Endodermal cell (in vitro differentiated cells): ENCODE measurements at places on chromosomes 2 and 18.

DNA sequence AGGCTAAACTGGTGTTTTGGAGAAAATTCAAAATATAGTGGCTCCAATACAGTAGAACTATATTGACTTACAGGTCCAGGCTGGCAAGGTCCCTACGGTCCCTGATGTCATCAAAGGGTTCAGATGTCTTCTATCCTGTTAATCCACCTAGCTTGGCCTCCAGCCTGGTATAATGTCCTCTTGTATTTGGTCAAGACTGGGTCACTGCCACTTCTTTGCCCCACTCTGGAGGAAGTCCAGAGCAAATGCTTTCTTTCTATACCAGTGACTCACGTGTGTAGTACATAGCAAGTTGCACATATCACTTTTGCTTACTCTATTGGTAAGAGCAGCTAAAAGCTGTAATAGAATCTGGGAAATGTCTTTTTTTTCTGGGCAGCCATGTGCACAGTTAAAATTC is 80.8 kb downstream of the LCLAT1 start:
- no peaks in the 10 kb centered on the region for H3K27me3 ChIP-seq
- no peak overlapping the region for H3K27ac ChIP-seq
- H3K36me3 ChIP-seq: peaks cover 15% of the 10 kb centered on the region
- no peaks in the 10 kb centered on the region for H3K4me1 ChIP-seq
- DNase-seq: no peak

DNA sequence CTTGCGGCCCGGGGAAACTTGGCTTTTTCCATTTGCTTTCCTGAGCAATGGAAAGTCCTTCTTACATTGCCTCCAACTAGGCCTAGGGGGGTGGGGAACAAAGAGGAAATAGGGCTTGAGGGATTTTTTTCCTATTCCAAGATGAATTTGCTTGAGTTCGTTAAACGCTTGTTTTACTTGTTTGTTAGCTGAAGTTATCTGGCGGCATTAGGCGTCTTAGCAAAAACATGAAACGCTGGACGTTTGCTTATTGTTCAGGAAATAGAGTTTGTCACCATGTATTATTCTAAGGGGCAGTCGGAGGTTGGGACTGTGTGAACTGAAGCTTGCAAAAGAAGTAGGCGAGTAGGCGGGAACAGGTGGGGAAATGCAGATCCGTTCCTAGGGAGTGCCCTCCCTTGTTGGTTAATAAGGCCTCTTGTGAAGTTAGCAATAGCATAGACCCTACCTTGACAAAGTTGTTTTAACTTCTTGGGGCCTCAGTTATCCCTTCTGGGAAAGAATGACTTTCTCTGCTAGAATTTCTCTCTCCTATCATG is 1.9 kb downstream of the CABLES1 start:
- no peaks in the 10 kb centered on the region for H3K36me3 ChIP-seq
- H3K27me3 ChIP-seq: peaks cover 18% of the 10 kb centered on the region
- H3K4me3 ChIP-seq: peak overlapping the region; percentile 85
- no peak for DNase-seq
- peaks cover 7% of the 10 kb centered on the region for H3K4me1 ChIP-seq
- H3K27ac ChIP-seq: no peak overlapping the region

GRCh38 chr2:107091163-107091864 is 205.3 kb upstream of the ST6GAL2 start:
- peak overlapping the region; percentile 9 for H3K4me3 ChIP-seq
- peak; percentile 54 for DNase-seq
- H3K4me1 ChIP-seq: peaks cover 15% of the 10 kb centered on the region
- no peak overlapping the region for H3K27ac ChIP-seq
- no peaks in the 10 kb centered on the region for H3K36me3 ChIP-seq
- no peaks in the 10 kb centered on the region for H3K27me3 ChIP-seq

DNA sequence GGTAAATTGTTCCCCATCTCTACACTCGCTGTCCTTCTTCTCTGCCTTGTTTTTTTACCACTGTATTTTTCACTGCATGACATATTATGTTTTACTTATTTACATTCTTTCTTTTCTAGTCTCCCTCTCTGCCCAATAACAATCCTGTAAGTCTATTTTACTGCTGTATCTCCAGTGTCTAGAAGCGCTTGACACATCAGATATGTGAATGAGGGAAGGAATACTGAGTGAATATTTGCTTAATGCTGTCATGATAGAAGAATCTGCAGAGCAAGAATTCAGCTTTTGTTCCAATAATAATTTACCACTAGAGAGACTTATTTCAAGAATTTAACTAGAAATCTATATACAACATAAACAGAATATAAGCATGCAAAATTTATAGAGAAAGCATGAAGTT is 99.5 kb downstream of the GALNT13 start:
- no peak for DNase-seq
- no peaks in the 10 kb centered on the region for H3K27me3 ChIP-seq
- no peak overlapping the region for H3K4me3 ChIP-seq
- H3K27ac ChIP-seq: no peak overlapping the region
- H3K36me3 ChIP-seq: no peaks in the 10 kb centered on the region
- no peaks in the 10 kb centered on the region for H3K4me1 ChIP-seq

GRCh38 chr18:54794823-54795222 is 33.5 kb upstream of the RAB27B start:
- H3K4me1 ChIP-seq: no peaks in the 10 kb centered on the region
- H3K27me3 ChIP-seq: no peaks in the 10 kb centered on the region
- no peak for DNase-seq
- H3K4me3 ChIP-seq: no peak overlapping the region

GRCh38 chr2:233892793-233893192 is 24.4 kb upstream of the TRPM8 start:
- DNase-seq: no peak
- H3K4me3 ChIP-seq: no peak overlapping the region
- no peak overlapping the region for H3K27ac ChIP-seq
- H3K36me3 ChIP-seq: no peaks in the 10 kb centered on the region
- H3K4me1 ChIP-seq: no peaks in the 10 kb centered on the region
- H3K27me3 ChIP-seq: no peaks in the 10 kb centered on the region

DNA sequence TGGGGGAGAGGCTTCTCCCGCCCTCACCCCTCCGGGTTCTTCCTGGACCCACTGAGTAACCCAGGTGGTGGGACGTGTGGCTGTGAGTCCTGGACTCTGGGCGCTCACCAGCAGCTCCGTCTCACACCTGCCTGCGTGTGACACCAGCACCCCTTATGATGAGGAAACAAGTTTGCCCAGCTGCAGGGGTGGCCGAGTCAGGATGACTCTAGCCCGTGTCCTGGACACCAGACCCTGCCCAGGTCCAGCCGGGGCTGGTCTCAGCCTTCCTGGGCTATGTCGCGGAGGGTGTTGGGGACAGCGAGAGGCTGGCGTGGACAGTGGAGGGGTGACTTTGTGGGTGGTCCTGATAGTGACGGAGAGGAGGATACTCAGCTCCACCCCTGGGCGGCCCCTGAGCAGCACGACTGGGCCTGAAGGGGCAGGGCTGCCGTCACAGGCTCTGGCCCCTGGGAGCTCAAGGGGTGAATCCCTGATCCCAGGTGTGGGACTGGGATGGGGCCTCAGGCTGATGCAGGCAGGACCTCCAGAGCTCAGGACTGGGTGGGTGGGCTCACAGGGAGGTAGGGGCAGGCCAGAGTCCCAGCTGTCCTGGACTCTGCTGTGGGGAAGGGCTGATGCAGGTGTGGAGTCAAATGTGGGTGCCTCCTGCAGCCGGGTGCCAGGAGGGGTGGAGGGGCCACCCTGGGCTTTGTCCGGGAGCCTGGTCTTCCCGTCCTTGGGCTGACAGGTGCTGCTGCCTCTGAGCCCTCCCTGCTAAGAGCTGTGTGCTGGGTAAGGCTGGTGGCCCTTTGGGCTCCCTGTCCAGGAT is 3.7 kb downstream of the GPR35 start:
- no peak overlapping the region for H3K4me3 ChIP-seq
- no peaks in the 10 kb centered on the region for H3K36me3 ChIP-seq
- H3K27ac ChIP-seq: no peak overlapping the region
- DNase-seq: peak; percentile 42
- no peaks in the 10 kb centered on the region for H3K4me1 ChIP-seq

GRCh38 chr2:232973011-232973735 is 39.9 kb downstream of the NGEF start:
- H3K4me3 ChIP-seq: no peak overlapping the region
- no peaks in the 10 kb centered on the region for H3K27me3 ChIP-seq
- H3K27ac ChIP-seq: no peak overlapping the region
- H3K4me1 ChIP-seq: no peaks in the 10 kb centered on the region
- no peaks in the 10 kb centered on the region for H3K36me3 ChIP-seq
- DNase-seq: peak; percentile 40

DNA sequence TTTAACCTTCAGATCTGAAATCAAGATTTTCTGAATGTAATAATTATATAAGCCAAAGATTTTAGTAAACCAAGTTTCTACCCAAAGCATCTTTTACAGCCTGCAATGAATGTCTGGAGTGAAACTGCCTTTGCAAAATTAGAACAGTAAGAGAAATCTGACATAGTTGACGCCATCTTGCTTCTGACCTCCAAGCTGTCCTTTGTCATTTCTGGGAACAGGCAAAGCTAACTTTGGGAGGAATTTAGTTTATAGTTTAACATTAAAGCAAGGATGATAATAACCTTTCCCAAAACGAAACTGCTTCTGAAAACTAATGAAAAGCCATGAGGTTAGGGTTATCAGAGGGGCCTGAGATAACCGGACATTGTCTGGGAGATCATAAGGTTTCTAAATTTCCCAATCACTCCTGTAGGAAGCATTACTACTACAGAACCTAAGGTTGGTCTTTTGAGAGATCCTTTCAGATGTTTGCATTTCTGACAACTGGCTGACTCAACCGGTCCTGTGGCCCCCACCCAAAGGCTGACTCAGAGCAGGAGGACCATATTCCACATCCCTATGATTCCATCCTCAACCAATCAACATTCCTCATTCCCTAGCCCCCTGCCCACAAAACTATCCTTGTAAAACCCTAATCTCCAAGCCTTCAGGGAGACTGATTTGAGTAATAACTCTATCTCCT is 124.5 kb downstream of the TMEM131 start:
- peaks cover 29% of the 10 kb centered on the region for H3K36me3 ChIP-seq
- no peak overlapping the region for H3K27ac ChIP-seq
- DNase-seq: no peak
- peak overlapping the region; percentile 14 for H3K4me3 ChIP-seq
- H3K27me3 ChIP-seq: no peaks in the 10 kb centered on the region

DNA sequence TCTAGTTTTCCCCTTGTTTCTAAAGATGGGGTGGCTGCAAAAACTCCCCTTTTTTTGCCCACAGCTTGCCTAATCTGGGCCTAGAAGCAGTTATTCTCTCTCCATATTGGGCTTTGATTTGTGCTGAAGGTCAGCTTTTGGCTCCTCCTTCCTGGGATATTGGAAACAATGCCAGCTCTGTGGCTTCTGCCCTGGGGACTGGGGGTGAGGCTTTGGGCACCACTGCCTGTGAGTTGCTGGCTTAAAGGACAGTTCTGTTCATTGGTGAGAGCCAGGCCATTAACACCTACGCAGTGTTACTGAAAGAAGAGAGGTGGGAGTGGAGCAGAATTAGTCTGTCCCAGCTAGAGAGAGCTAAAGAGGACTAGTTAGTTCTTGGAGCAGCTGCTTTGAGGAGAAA is 4.3 kb downstream of the UBXN2A start:
- peak; percentile 80 for DNase-seq
- no peak overlapping the region for H3K4me3 ChIP-seq
- no peaks in the 10 kb centered on the region for H3K36me3 ChIP-seq
- no peaks in the 10 kb centered on the region for H3K4me1 ChIP-seq

- no peak for DNase-seq
- H3K36me3 ChIP-seq: no peaks in the 10 kb centered on the region
- H3K4me1 ChIP-seq: no peaks in the 10 kb centered on the region
- H3K4me3 ChIP-seq: no peak overlapping the region
Observed at GRCh38 chr2:29325544-29325943, 210.3 kb downstream of the CLIP4 start.

GRCh38 chr18:13500869-13501542 is 225.4 kb downstream of the FAM210A start:
- H3K27ac ChIP-seq: peak overlapping the region; percentile 98
- peaks cover 8% of the 10 kb centered on the region for H3K4me1 ChIP-seq
- H3K36me3 ChIP-seq: no peaks in the 10 kb centered on the region
- peak; percentile 65 for DNase-seq
- H3K27me3 ChIP-seq: no peaks in the 10 kb centered on the region
- H3K4me3 ChIP-seq: no peak overlapping the region

DNA sequence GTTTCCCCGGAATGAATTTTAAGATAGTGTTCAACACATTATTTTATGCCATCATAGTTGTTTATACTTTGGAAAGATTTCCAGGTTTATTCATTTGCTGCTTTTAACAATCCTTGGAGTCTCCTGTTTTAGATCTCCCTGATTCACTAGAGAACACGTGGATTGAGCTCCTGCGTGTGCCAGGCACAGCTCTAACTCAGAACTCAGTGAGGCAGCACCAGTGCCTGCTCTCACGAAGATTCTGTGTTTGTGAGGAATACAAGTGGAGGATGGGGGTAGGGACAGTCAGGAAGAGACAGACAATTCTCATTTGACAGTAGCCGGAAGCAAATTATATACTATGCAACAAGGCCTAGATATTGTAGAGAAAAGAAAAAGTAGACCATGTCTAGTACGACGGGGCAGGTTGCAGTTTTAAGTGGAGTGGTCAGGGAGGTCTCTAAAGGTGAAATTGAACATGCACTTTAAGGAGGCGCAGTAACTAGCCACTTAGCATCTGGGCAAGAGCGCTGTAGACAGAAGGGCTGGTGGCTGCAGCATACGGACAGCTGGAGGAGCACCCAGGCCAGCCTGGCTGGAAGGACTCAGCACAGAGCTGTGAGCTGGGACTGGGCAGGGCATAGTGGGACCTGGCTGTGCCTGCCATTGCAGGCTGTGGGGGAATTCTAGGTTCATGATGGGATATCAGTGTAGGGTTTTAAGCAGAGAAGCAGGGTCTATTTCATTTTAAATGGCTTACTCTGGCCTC is 24.3 kb downstream of the RNF144A start:
- H3K36me3 ChIP-seq: no peaks in the 10 kb centered on the region
- peak; percentile 43 for DNase-seq
- no peak overlapping the region for H3K4me3 ChIP-seq
- no peaks in the 10 kb centered on the region for H3K4me1 ChIP-seq
- H3K27ac ChIP-seq: no peak overlapping the region

- DNase-seq: no peak
- H3K4me1 ChIP-seq: no peaks in the 10 kb centered on the region
- no peaks in the 10 kb centered on the region for H3K36me3 ChIP-seq
- H3K4me3 ChIP-seq: no peak overlapping the region
- H3K27me3 ChIP-seq: no peaks in the 10 kb centered on the region
Observed at GRCh38 chr18:45526114-45526841, 89.0 kb upstream of the SLC14A2 start.

- no peaks in the 10 kb centered on the region for H3K36me3 ChIP-seq
- H3K4me3 ChIP-seq: no peak overlapping the region
- DNase-seq: no peak
- H3K27ac ChIP-seq: no peak overlapping the region
Observed at GRCh38 chr18:75429975-75430374, 2.5 kb upstream of the SMIM21 start.

DNA sequence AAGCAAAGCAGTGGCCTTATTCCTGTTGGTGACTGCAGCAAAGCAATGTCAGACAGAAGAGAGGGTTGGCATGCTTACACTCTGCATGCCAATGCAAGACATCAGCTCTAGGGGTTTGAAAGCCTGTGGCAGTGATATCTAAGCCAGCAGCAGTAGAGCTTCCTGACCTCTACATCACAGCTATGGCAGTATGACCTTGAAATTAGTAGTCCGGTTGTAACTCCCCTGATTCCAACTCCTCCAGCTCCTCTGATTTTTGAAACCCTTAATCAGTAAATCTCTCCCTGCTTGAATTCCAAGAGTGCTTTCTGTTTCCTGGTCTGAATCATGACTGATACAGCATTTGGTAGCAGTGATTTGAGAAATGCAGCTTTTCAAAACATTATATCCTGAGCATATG is 60.0 kb upstream of the LRP1B start:
- no peaks in the 10 kb centered on the region for H3K4me1 ChIP-seq
- no peak overlapping the region for H3K4me3 ChIP-seq
- peak; percentile 44 for DNase-seq
- no peak overlapping the region for H3K27ac ChIP-seq
- H3K27me3 ChIP-seq: no peaks in the 10 kb centered on the region

GRCh38 chr2:162177301-162177700 is 25.3 kb upstream of the GCG start:
- no peaks in the 10 kb centered on the region for H3K4me1 ChIP-seq
- no peaks in the 10 kb centered on the region for H3K36me3 ChIP-seq
- no peak overlapping the region for H3K27ac ChIP-seq
- no peak overlapping the region for H3K4me3 ChIP-seq
